Fibroblast of gingiva (primary cell): ENCODE measurements at places on chromosomes 2 and 18.

DNA sequence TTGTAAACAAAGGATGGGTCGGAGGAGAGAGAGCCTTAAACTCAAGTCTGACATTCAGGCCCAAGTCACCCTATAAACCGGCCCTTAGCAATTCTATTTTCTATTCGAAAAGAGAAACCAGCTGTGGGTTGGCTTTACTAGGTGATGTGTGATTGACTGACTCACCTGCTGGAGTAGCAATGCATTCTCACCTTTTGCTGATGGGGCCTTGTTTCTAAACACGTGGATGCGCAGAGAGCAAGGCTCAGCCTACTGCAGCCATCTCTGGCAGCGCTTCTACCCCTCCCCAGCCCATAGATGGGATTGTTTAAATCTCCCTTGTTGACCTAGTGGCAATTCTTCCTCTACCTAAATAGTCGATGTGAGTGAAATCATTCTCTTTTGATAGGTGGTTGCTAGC, 138.5 kb downstream of the MEIS1 start:
- no peak for DNase-seq

DNA sequence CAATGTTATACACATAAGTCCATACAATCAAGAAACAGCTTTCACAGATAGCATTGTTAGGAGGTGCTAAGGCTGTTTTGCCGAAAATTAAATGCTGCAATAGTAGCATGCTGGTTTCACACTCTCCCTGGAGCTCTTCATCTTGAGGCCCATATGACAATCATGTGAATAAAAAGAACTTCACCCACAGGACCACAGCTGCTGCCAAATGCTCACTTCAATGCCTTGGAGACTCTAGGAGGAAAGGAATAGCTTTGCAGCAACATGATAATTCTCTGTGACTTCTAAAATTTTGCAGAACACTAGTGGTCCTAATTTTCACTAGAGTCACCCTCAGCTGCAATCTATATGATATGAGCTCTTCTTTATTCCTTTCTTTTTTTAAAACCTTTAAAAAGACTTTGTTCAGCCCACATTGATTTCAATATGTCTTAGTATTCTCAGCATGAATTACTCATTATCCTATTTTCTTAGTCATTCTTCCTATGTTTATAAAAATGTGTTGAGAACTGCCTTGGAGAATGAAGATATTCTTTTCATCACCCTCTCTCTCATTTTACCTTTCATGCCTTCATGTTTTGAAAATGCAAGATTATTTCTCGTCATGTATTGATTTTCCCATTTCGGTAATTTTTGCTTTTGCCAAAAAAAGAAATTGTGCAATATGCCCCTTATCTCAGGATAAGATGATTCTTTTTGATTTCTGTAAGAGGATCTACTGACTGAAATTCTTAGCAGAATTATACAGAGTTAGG, 108.2 kb downstream of the PDE1A start:
- no peak for DNase-seq

DNA sequence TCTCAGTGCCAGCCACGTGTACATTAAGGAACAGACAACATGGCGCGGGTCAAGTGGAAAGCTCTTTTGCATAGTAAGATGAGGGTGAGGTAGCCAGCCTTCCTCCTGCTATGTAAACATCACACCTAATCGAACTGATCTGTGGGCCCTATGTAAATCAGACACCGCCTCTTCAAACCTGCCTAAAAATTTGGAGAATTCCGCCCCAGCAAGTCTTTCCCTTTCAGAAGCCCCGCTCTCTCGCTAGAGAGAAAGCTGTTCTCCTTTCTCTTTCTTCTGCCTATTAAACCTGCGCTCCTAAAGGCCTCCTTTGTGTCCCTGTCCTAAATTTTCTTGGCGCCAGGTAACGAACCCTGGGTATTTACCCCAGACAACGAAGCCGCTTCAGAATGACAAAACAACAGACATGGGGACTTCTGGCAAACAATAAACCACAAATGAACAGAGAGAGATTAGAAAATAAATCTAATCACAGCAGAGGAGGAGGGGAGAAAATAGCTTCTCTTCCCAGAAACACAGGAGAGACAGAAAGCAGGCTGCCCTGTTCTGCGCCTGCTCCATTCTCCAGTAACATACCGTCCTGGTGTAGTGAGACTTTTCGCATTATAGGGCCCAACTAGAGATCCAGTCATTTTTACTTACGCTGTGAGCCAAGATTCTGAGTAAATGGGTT, 31.9 kb upstream of the CYP1B1 start:
- no peak for DNase-seq

DNA sequence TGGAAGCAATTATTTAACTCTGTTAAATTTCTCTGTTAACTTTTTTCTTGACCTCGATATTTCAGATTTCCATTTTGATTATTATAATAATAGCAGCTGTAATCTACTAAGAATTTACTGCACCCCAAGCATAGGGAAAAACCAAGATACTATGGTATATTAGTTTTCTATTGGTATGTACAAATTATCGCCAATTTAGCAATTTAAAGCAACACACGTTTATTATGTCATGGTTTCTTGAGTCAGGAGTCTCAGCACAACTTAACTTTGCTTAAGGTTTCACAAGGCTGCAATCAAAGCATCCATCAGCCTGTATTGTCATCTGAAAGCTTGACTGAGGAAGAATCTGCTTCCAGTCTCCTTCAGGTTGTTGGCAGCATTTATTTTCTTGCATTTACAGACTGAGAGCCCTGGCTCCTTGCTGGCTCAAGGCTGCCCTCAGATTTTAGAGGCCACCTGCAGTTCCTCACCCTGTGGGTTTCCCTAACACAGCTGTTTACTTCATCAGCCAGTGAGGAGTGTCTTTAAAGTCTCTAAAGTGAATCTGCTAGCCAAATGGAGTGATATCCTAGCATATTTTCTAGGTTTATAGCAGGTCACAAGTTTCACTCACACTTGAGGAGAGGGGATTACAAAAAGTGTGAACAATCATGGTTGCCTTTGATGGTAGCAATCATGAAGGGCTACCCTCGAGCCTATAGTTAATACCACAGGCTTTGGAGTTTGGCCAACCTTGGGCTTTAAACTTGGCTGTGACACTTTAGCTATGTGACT, 4.4 kb upstream of the VPS54 start:
- no peak for DNase-seq

DNA sequence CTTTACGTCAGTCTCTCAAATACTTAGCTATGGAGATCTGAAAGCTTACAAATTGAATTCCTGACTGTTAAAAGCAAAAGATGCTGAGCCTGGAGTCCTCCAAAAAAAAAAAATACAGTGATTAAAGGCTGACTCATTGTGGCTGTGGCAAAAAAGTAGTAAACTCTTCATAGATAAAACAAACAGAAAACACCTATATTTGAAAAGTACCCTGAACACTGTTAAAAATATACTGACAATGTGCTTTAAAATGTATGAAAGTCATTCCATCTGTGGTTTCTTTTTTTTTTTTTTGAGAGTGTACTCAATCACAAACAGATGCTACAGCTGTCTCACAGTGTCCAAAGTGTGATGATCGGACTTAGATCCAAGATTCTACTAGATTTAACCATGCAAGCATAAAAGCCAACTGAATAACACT, 267.6 kb upstream of the CYP26B1 start:
- peak; percentile 57 for DNase-seq

DNA sequence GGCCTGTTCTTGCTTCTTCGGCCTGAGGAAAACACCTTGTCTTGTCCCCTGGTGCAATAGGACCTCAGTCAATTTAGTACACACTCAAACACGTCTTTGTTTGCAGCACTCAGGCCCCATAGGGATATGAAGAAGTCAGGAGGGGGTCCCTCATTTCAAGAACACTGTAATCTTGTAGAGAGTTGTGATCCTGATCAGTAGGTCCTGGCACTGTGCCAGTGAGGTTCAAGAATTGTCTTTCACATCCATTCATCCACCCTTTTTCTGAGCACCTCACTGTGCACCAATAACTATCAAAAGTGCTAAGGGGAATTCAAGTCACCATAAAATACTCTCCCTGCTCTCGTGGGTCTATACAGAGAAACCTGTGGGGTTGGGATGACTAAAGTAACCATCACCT, 131.4 kb upstream of the LHCGR start:
- no peak for DNase-seq

- DNase-seq, result no peak
These were observed 23.0 kb upstream of the CEP68 start for GRCh38 chr2:65033178-65033577.

DNA sequence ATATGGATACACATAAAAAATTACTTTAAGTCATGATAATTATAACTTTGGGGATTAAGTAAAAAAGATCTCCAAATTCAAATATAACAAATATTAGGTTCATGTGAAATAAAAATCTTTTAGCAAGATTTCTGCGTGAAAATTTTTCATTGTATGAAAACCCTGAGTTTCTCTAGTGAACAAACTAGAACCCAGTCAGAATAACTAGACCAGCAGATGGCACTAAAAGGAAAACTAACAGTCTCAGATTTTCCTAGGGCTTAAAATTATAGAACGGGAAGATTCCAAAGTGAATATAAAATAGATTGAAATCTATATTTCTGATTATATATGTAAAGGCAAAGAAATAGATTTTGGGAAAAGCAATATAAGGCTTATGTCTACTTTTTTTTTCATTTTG, 43.3 kb downstream of the TMEM200C start:
- DNase-seq, result no peak

DNA sequence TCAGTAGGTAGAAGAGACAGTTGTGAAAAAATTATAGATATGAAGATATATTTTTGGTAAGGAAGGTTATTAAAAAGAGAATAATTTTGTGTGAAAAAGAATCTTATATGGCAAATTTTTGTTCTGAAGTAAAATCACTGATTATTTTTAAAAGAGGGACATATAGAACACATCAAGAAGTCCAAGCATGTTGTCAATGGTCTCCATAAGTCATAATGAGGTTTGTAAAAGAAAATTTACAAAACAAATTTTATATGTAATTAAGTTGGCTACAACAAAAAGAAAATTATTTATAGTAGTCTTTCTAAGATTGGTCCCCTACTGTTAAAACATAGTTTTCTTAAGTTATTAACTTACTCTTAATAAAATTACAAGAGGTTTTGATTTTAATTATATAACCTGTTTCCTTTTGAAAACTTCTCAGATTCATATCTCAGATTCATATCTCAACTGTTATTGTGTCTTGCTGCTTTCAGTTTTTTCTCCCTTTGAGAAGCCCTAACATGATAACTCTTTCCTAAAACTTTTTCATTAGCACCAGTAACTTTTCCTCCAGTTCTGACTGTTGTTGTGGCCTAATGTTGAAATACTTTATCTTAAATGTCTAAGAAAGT, 81.2 kb downstream of the SH3YL1 start:
- DNase-seq, result no peak

- no peak for DNase-seq
These were observed at the start of gene DPP10 for GRCh38 chr2:114442510-114442909. Gene DPP10, plus strand, starts transcription at chr2:114442641.

DNA sequence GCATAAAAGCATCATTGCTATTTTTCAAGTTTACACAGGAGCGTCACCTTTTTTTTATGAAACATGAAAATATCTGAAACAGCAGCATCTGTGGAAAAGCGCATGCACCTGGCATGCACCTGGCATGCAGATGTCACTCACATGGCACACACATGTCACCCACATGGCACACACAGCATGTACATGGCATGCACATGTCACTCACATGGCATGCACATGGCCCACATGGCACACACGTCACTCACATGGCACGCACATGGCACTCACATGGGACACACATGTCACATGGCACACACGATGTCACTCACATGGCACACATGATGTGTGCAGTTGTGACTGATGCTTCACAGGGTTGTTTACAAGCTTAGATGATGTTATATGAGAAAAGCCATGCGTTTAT, 188.0 kb downstream of the ZNF407 start:
- no peak for DNase-seq

GRCh38 chr2:183185534-183185933, 61.3 kb downstream of the NUP35 start:
- no peak for DNase-seq

DNA sequence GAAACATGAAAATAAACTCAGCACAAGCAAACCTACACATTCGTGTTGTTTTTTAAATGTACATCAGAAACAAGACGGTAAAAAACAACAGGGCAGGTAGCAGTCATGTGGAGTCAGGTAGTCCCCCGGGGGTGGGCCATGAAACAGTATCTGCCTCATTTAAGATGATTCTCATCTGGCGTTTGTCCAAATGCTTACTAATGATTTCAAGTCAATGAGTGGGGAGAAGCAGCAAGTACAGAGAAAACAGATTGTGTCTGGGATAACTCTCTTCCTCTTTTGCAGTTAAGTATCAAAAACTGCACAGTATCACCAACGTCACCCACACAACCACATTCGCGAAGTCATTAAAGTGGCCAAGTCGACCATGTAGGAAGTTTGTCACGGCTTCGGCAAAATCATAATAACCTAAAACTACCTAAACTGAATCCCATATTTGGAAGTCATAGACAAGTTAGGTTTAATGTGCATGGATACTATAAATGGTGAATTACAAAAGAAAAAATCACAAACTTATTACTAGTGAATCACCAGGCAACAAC, 1.3 kb downstream of the LAPTM4A start:
- DNase-seq, result peak; percentile 50

- no peak for DNase-seq
These were observed 166.9 kb upstream of the KLF7 start for GRCh38 chr2:207332480-207333212.

DNA sequence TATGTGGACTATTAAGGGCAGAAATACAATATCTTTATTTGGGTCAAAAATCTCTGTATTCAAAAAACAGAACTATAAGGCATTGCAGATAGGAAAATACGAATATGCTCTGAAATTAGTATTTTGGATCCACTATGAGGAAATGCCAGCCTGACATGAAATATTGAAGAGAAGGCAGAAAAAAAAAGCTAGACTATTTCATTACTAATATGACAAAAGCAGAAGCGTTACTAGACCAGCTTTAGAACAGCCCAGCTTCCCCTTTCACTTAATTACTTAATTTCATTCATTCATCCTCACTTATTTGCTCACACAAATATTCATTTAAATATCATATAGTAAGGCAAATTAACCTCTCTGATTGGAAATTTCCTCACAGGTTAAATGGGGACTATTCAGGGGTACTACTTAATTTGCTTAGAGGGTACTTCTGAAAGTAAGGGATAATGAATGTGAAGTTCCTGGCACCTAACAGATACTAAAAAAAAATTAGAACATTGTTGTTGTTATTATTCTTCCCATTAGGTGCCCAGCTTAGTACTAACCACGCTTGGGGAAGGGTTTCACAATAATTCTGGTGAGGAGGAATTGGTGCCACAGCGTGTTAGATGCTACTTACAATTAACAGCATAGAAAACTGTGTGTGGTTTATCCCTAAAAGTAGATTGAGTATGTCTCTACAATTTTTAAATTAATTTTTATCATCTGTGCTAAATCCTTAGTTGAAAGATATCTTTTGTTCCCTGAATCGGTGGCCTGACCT, 71.1 kb upstream of the CTLA4 start:
- no peak for DNase-seq

- DNase-seq, result no peak
These were observed 100.9 kb downstream of the DPP10 start for GRCh38 chr2:114543236-114543766.

DNA sequence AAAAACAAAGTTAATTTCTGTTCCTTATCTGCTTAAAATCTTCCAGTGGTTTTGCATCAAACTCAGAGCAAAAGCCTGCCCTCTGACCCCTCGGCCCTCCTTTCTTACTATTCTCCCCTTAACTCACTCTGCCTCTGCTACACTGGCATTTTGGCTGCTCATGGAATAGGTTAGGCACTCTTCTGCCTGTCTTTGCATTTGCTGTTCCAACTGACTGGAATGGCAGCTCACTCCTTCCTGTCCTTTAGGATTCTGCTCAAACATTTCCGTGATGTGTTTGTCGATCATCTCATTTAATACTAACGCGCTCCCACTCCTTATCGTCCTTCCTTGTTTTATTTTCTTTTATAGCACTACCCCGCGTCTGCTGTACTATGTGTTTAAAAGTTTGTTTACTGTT, 815 bp downstream of the CEBPZ start:
- no peak for DNase-seq

GRCh38 chr2:146677280-146677679, 1167.5 kb upstream of the ACVR2A start:
- no peak for DNase-seq
